A172 (cell line): ENCODE measurements at places on chromosomes 12 and 14.

- no peak for DNase-seq
Measured at GRCh38 chr12:47747596-47748506, 10.8 kb downstream of the RAPGEF3 start.

DNA sequence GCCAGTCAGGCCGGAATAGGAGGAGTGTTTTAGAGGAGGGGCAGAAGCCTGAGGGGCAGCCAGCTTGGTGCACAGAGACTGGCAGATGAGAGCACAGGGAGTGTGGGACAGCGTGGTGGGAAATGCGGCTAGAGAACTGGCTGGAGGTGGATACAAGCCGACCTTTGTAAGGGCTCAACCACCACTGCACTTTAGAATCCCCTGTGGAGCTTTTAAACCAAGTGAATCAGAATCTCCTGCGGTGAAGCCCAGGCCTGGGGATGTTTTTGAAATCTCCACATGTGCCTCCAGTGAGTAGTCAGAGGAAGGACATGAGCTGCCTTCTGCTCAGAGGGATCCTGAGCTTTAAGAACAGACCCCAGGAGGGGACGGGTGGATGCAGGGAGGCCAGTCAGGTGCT, 10.9 kb upstream of the PCED1B start:
- DNase-seq: peak; percentile 66

- no peak for DNase-seq
Measured at GRCh38 chr12:81811778-81812125, 52.6 kb upstream of the PPFIA2 start.

- DNase-seq: no peak
Measured at GRCh38 chr14:21414137-21414631, 30.4 kb upstream of the SUPT16H start.

DNA sequence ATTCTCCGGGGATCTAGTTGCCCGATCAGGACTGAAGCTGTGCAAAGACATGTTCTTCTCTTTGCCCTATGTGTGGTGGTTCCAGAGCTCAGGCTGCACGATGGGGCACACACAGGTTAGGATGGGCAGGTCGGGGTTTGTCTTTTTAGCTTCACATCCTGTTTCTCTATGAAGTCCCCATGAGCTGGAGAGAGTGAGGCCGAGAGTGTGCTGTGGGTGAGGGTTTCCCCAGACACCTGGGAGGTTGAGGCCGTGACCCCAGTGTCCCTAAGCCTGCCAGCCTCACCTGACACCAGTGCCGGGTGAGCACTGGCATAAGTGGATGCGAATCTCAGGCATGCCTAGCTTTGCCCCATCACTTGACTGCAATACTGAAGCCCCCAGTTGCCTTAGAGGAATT, 32.9 kb upstream of the IGF1 start:
- no peak for DNase-seq
